ENCODE measurements at places on chromosomes 16 and 17. TPM values are rescaled to one million over a fixed set of nuclear protein-coding genes. Genes with fewer than 3 reads are reported as not detected.
A peak's percentile ranks its signal among the peaks of the same experiment; 100 is the strongest.

DNA sequence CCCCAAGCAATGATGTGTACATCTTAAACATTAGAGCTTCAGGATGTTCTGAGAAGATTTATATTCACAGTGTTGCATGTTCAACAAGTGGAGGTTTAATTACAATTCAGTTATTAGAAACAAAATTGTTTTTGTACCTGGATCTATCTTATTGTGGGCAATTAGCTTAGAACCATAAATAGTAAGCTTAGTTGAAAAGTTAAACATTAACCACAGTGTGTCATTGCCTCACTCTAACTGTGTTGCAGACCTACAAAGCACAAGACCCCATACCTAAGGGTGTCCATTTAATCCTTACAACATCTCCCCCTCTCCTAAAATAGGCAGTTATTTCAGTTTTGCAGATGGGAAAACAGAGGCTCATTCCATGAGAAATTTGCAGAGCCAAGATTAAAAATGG lies 632.0 kb upstream of the SOX9 start:
- no peaks in the 10 kb centered on the region for H3K36me3 ChIP-seq
- H3K4me3 ChIP-seq: no peak overlapping the region
- H3K27me3 ChIP-seq: no peaks in the 10 kb centered on the region
- no peaks in the 10 kb centered on the region for H3K4me1 ChIP-seq
- DNase-seq: no peak

GRCh38 chr17:1920948-1921351 lies 91.1 kb downstream of the RPA1 start:
- no peak overlapping the region for H3K4me3 ChIP-seq
- no peaks in the 10 kb centered on the region for H3K4me1 ChIP-seq
- H3K36me3 ChIP-seq: no peaks in the 10 kb centered on the region
- H3K27me3 ChIP-seq: peaks cover 1% of the 10 kb centered on the region
- no peak overlapping the region for H3K27ac ChIP-seq

DNA sequence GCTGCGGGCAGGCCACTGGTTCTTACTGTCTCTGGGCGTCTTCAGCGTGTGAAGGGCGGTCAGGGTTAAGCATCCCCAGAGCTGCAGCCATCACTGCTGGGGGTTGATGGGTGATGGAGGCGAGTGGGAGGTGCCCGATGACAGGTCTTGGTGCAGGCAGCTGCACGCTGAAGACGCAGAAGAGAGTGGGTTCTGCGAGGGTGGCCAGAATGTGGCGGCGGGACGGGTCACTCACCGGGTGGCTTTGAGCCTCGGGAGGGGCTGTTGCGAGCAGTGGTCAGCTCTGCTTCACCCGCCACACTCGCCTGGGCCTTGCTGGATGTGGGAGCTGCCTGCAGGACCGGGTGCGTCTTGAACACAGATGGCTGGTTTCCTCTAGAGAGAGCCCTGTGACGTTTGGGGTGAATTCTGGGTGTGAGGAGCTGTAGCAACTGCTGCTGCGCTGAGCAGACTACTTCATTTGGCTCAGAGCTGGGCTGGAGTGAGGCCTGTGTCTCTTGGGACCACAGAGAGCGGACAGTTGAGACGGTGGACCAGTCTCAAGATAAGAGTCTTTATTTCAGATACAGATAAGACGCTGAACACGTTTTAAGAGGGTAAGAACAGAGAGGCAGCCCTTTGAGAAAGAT lies 44.6 kb upstream of the ZNF750 start:
- no peaks in the 10 kb centered on the region for H3K36me3 ChIP-seq
- H3K4me3 ChIP-seq: no peak overlapping the region
- DNase-seq: no peak
- H3K4me1 ChIP-seq: peaks cover 55% of the 10 kb centered on the region
- peak overlapping the region; percentile 17 for H3K27ac ChIP-seq

Gene LYRM1
- total RNA-seq: 28.9 TPM

Gene NHLRC4
- 0.98 TPM for total RNA-seq

GRCh38 chr17:54933921-54934320 lies 33.3 kb downstream of the TOM1L1 start:
- no peak overlapping the region for H3K27ac ChIP-seq
- no peaks in the 10 kb centered on the region for H3K4me1 ChIP-seq
- peaks cover 25% of the 10 kb centered on the region for H3K36me3 ChIP-seq
- no peak overlapping the region for H3K4me3 ChIP-seq
- no peaks in the 10 kb centered on the region for H3K27me3 ChIP-seq

DNA sequence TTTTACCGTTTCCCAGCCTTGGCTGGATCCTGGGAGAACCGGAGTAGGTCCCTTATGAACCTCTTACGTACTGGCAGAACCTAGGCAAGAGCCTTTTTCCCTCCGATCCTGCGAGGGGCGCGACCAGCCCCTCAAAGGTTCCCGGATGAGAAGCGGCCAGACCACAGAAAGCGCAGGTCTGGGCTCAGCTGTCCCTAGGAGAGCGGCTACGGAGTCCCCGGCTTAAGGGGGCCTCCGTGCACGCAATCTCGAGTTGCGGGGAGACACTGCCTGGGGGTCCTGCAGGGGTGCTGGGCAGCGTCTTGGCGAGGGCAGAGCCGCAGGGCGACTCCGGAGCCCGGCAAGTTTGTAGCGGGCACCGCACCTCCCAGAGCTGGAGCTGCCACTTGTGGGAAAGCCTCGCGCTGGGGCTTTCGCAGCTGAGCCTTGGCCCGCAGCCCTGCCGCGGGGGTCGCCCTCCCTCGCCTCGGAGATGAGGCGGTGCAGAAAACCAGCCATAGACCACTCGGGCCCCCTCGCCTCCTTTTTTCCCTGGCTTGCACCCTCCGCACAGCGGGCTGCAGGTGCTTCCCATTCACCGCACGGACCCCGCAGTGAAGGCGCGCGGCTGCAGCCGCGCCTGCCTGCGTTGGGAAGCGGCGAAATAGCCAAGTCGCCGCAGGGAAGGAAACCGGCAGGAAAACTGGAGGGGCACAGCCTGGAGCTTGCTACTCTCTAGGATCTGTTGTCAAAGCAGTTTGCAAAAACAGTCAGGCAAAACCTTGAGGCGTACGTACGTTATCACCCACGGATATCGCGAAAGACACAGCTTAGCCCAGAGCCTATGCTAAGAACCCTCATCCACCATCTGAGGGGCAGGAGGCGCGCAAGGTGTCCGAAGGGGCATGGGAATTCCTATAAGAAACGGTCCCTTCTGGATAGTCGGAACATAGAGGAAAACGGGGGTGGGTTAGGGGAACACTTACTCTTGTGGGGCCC lies 834 bp downstream of the CDH8 start:
- no peak for DNase-seq
- H3K27me3 ChIP-seq: peaks cover 28% of the 10 kb centered on the region

DNA sequence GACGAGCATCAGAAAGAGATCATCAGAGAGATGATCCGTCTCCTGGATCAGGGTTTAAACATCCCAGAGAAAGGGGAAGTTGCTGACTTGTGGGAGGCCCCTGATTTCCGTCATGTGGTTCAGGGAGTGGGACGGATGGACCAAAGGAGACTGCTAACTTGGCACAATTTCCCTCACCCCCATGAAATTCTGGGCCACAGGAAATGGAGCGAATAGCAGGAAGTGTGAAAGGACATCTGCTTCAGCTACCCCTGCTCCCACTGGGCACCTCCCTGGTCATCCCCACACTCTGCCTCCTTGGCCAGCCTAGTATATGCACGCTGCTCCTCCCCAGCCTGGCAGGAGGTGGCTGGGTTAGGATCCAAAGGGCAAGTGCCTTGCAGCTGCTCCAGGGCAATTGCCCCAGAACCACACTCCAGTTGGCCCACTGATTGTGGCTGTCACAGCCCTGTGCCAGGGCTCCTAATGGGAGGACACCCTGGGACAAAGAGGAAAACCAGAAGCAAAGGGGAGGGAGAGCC lies 1.3 kb downstream of the ARRB2 start:
- peaks cover 11% of the 10 kb centered on the region for H3K36me3 ChIP-seq
- H3K4me1 ChIP-seq: peaks cover 20% of the 10 kb centered on the region
- peak overlapping the region; percentile 69 for H3K4me3 ChIP-seq

- no peak overlapping the region for H3K27ac ChIP-seq
- no peaks in the 10 kb centered on the region for H3K36me3 ChIP-seq
- H3K4me3 ChIP-seq: no peak overlapping the region
- H3K4me1 ChIP-seq: no peaks in the 10 kb centered on the region
- no peak for DNase-seq
- H3K27me3 ChIP-seq: no peaks in the 10 kb centered on the region
These were observed 243.4 kb upstream of the SALL1 start for GRCh38 chr16:51394421-51394820.

Gene ALDOC
- total RNA-seq: 10.5 TPM

Gene SLC4A1
- total RNA-seq: 0.43 TPM

DNA sequence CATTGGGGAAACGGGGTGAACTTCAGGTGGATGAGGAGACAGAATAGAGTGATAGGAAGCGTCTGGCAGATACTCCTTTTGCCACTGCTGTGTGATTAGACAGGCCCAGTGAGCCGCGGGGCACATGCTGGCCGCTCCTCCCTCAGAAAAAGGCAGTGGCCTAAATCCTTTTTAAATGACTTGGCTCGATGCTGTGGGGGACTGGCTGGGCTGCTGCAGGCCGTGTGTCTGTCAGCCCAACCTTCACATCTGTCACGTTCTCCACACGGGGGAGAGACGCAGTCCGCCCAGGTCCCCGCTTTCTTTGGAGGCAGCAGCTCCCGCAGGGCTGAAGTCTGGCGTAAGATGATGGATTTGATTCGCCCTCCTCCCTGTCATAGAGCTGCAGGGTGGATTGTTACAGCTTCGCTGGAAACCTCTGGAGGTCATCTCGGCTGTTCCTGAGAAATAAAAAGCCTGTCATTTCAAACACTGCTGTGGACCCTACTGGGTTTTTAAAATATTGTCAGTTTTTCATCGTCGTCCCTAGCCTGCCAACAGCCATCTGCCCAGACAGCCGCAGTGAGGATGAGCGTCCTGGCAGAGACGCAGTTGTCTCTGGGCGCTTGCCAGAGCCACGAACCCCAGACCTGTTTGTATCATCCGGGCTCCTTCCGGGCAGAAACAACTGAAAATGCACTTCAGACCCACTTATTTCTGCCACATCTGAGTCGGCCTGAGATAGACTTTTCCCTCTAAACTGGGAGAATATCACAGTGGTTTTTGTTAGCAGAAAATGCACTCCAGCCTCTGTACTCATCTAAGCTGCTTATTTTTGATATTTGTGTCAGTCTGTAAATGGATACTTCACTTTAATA lies 7.0 kb upstream of the TMEM235 start:
- no peaks in the 10 kb centered on the region for H3K36me3 ChIP-seq
- no peaks in the 10 kb centered on the region for H3K27me3 ChIP-seq
- H3K4me3 ChIP-seq: no peak overlapping the region

GRCh38 chr17:68125111-68125870 lies 89.8 kb downstream of the KPNA2 start:
- H3K4me3 ChIP-seq: no peak overlapping the region
- no peak for DNase-seq
- no peak overlapping the region for H3K27ac ChIP-seq
- H3K27me3 ChIP-seq: no peaks in the 10 kb centered on the region

DNA sequence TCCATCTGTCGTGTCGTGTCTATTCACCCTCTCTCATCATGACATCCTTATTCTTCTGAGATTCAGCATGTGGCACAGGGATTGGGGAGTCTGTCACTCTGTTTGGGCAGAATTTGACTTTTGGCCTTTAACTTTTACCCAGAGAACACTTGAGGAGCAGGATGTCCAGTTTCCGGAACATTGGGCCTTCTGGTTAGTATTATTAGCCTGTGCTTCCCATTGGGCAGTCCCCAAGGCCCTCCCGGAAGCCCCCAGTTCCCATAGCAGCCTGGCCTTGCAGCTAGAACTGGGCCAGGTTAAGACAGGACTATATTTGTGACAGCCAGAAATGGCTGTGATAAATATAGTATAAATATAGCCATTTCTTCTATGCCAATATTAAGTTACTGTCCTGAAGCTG lies 9.6 kb downstream of the SCN4A start:
- H3K27ac ChIP-seq: peak overlapping the region; percentile 48
- no peak overlapping the region for H3K4me3 ChIP-seq
- H3K4me1 ChIP-seq: peaks cover 4% of the 10 kb centered on the region
- H3K27me3 ChIP-seq: no peaks in the 10 kb centered on the region
- H3K36me3 ChIP-seq: no peaks in the 10 kb centered on the region

Gene ZSCAN10
- not detected for total RNA-seq

All from upper lobe of right lung (tissue), 1 donor.